ENCODE measurements at places on chromosomes 2 and 18.

DNA sequence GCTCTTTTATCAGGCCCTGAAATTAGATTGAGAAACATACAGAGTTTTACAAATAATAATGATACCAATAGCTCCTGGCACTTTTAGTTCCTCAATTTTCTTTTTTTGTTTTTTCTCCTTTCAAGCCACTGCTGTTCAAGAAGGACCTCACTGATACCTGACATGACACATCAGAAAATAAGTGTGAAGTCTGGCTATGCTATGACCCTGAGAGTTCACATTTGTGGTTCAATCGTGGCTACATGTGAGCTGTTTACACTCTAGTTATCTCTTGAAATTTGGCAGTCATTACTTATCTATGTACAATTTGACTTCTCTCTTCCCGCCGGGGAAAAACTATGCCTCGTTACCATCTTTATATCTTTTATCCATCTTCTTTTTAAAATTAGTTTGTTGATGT lies 686.5 kb downstream of the EPHA4 start:
- no peak for DNase-seq

DNA sequence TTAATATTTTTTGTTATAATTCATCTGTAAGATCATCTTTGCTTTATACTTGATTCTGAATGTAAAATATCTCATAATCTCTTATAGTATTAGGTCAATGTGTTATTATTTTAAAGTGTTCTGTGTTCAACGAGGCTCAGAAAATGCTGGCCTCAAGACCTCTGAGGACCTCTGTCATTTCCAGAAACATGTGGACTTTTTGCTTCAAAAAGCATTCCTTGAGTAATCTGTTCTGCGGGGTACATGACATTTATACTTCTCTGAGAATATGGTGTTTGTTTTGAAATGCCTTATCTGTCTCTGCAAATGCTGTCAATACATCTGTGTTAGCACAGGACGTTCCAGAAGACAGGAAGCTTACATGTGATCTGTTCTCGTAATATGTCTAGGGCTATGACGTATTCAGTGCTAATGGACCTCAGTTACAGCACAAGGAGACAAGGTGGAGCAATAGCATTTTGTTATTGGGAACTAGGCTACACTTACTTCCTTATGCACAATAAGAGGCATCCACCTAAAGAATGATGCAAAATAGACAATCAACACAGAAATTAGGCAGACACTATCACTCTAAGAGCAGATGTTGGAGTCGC lies 37.6 kb upstream of the IL1RL1 start:
- no peak for DNase-seq

- DNase-seq: peak; percentile 33
Measured at GRCh38 chr2:162839419-162839818, 852 bp upstream of the KCNH7 start.

DNA sequence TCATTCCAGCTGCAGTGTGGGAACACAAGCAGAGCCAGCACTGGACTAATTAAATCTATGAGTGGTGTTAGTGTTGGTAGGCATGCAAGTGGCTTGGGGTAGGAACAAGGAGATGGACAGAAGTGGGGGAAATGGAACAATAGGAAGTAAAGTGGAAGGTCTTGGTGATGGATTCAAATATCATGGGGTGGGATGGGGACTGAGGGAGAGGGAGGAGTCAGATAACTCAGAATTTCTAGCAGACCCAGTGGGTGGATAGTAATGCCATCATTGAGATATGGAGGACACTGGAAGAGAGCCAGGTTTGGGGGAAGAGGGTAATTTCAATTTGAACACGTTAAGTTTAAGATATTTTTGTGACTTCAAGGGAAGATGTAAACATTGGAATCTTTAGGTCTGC lies 2.9 kb upstream of the LNPK start:
- no peak for DNase-seq

GRCh38 chr2:150234787-150235446 lies 252.6 kb downstream of the RND3 start:
- DNase-seq: peak; percentile 93

DNA sequence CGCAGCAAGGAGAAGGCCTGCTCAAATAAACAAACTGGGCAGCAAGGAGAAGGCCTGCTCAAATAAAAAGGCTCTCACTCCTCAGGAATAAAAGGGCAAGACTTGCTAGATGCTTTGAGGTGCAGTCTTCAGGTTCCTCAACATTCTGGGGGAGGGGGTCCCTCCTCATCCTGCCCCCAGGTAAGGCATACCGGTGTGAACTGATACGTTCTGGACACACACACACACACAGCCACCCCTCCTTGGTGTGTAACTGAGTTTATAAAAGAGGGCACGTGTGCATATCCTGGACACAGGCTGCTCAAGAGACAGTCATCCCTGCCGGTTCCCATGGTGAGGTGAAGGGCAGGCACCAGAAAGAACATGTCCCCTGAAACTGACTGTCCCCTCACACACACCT lies 4.5 kb downstream of the TEX261 start:
- DNase-seq: no peak

- DNase-seq: no peak
Measured at GRCh38 chr2:197498235-197498936, 1.3 kb downstream of the HSPD1 start.

DNA sequence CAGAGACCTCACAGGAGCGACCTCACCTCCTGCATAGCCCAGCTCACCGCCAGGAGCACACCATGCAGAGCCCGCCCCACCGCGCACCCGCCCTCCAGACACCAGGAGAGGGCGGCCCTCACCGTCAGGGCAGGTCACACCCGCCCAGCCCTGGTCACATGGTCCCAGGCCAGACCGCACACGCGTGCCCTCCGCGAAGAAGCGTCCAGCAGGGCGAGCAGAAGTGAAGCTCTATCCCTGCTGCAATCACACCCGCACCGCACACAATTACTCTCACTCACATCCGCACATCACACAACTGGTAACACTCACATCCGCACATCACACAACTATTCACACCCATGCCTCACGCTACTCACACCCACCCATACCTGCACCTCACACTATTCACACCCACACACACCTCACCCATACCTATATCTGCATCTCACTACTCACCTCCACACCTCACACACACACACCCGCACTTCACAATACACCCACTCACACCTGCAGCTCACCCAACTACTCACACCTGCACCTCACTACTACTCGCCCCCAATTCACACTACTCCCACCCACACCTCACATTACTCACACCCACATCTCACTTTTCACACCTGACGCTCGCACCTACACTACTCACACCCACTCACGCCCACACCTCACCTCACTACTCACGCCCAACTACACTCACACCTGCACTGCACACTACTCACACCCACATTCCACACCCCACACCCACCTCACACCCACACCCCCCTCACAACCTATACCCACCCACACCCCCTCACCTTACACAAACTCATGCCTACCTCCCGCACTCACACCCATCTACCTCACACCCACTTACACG lies 242.0 kb downstream of the HDAC4 start:
- no peak for DNase-seq

DNA sequence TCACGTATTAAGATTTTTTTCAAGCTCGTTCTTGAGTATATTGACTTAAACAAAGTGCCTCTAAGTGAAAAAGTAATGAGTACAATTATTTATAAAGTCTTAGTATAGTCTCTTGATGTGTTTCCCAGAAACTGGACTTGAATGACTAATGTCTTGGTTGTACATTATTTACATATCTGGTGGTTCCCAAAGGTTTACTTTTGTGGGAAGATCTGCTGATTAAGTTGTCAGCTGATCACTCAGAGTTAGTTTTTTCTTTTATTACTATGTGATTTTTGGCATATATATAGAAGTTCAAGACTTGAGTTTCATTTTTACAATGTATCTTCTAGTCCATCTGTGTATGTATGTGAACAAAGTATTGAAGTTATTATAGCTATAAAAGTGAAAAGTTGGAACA lies 29.5 kb downstream of the RNF144A start:
- DNase-seq: no peak

DNA sequence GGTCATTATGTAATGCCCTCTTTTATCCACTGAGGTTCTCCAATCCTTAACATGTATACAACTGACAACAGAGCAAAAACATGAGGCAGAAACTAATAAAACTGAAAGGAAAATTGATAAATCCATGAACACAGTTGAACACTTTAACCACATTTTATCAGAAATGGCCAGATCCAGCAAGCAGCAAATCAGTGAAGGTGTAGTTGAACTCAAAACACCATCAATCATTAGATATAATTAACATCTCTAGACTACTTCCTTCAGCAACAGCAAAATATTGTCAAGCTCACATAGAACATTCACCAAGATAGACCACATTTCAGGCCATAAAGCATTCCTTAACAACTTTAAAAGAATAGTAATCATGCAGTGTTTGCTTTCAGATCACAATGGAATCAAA lies 72.9 kb downstream of the HS6ST1 start:
- no peak for DNase-seq

DNA sequence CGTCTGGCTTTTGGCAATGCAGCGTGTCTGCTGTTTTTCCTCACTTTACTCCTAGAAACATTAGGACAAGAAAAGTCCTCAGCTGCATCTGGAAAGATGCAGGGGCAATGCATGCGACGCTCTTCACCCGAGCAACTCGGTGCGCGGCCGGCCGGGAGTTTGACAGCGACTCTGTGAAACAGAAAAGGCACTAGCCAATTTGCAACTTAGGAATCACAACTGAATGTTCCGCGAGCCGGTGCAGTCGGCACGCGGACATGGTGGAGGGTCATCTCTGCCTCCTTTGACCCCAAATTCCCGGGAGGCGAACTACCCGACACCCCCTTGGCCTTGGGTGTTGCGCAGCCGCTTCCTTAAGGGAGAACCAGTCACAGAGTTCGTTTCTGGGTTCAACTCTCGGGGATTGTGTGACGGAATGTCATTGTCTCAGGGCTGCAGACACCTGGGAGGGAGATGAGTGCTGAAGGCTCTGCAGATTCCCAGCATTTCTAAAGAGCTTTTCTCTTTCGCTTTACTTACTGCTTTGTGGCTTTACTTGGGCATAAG lies 9.8 kb downstream of the NR4A2 start:
- DNase-seq: no peak

GRCh38 chr2:207375207-207375875 lies 154.4 kb upstream of the CREB1 start:
- DNase-seq: no peak
